ENCODE measurements at places on chromosomes 7 and 10. TPM values are rescaled to one million over a fixed set of nuclear protein-coding genes. Genes with fewer than 3 reads are reported as not detected.

GRCh38 chr10:116838143-116838725 lies 11.1 kb upstream of the ENO4 start:
- no peaks in the 10 kb centered on the region for H3K27me3 ChIP-seq
- no peak overlapping the region for H3K27ac ChIP-seq
- H3K4me1 ChIP-seq, result no peaks in the 10 kb centered on the region
- no peak for DNase-seq

- H3K27me3 ChIP-seq, result no peaks in the 10 kb centered on the region
- no peak overlapping the region for H3K4me3 ChIP-seq
- H3K36me3 ChIP-seq, result no peaks in the 10 kb centered on the region
- H3K27ac ChIP-seq, result no peak overlapping the region
- H3K4me1 ChIP-seq, result no peaks in the 10 kb centered on the region
Observed at GRCh38 chr7:83976302-83976701, 218.3 kb downstream of the SEMA3A start.

GRCh38 chr7:39458061-39458745 lies 108.0 kb upstream of the YAE1 start:
- H3K4me3 ChIP-seq, result peak overlapping the region; percentile 47
- H3K4me1 ChIP-seq, result no peaks in the 10 kb centered on the region
- no peaks in the 10 kb centered on the region for H3K27me3 ChIP-seq
- no peak overlapping the region for H3K27ac ChIP-seq

- peaks cover 8% of the 10 kb centered on the region for H3K4me1 ChIP-seq
- H3K27me3 ChIP-seq, result no peaks in the 10 kb centered on the region
Observed at GRCh38 chr7:155669717-155670505, 25.4 kb downstream of the RBM33 start.

- H3K27me3 ChIP-seq, result no peaks in the 10 kb centered on the region
- peaks cover 46% of the 10 kb centered on the region for H3K4me1 ChIP-seq
- no peaks in the 10 kb centered on the region for H3K36me3 ChIP-seq
- H3K27ac ChIP-seq, result peak overlapping the region; percentile 78
- no peak for DNase-seq
Observed at GRCh38 chr7:22860784-22861482, 38.3 kb upstream of the TOMM7 start.

DNA sequence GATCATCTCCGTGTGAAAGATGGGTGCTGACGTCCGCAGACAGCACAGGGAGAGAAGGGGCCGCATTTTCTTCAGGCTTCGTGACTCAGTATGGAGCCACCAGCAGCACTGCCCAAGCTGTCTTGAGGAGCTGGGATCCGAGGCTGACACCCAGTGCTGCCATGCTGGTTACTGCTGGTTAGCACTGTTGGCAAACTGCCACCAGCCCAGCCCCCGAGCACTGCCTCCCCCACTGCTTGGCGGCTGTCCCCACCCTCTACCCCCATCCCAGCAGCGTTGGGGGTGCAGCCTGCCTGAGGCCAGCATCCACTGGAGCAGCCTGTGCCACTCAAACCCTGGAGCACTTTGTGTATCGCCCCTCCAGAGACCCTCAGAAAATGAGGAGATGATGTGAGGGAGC lies 35.8 kb upstream of the EN2 start:
- DNase-seq, result no peak
- H3K4me3 ChIP-seq, result no peak overlapping the region
- H3K4me1 ChIP-seq, result no peaks in the 10 kb centered on the region
- H3K36me3 ChIP-seq, result no peaks in the 10 kb centered on the region
- no peaks in the 10 kb centered on the region for H3K27me3 ChIP-seq

The FFAR4 gene
- not detected for total RNA-seq

The CYP26C1 gene
- total RNA-seq, result 0.35 TPM

The GDF2 gene
- not detected for total RNA-seq

DNA sequence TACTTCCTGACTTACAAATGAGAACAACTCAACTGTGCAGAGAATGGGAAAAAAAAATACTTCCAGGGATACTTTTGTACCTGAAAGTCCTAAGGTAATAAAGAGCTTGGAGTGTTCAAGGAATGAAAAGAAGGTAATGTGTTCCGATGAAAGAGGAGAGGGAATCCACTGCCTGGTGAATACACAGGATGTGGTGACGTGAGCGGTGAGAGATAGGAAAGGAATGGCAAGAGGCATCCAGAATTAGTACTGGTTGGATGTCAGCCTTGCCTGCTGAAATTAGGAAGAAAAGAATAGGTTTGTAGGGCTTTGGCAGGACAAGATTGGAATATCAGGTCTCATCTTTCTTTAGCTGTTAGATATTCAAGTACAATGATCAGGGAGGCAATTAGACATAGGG lies 347.7 kb downstream of the POM121L12 start:
- no peaks in the 10 kb centered on the region for H3K4me1 ChIP-seq
- H3K4me3 ChIP-seq, result no peak overlapping the region
- no peak for DNase-seq

The VAX1 gene
- total RNA-seq, result not detected

The FAM25C gene
- not detected for total RNA-seq

The TMEM236 gene
- total RNA-seq, result 1.1 TPM

The NYAP1 gene
- 0.95 TPM for total RNA-seq

The PRKG1 gene
- 381 TPM for total RNA-seq

- peaks cover 8% of the 10 kb centered on the region for H3K4me1 ChIP-seq
- DNase-seq, result no peak
- no peaks in the 10 kb centered on the region for H3K36me3 ChIP-seq
- H3K27ac ChIP-seq, result no peak overlapping the region
- H3K4me3 ChIP-seq, result no peak overlapping the region
Observed at GRCh38 chr7:116968631-116969030, 15.3 kb downstream of the ST7 start.

DNA sequence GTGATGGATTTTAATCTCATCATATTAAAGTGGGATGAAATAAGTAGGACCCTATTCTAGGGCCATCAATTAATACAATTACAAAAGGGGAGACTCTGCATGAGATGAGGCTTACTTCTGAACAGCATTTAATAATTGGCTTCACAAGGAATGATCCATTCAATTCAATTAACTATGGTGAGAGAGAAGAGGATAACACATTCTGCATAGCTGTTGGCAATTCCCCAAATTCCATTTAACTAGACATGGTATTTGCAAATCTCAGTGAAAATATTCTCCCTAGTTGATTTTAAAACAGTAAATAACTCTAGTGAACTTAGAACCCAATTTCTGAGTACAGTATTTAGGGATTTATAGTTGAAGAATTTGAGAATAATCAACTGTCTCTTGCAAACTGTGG lies 145.3 kb downstream of the NOC3L start:
- peaks cover 30% of the 10 kb centered on the region for H3K4me1 ChIP-seq
- no peak overlapping the region for H3K4me3 ChIP-seq
- H3K27ac ChIP-seq, result no peak overlapping the region
- no peaks in the 10 kb centered on the region for H3K27me3 ChIP-seq

DNA sequence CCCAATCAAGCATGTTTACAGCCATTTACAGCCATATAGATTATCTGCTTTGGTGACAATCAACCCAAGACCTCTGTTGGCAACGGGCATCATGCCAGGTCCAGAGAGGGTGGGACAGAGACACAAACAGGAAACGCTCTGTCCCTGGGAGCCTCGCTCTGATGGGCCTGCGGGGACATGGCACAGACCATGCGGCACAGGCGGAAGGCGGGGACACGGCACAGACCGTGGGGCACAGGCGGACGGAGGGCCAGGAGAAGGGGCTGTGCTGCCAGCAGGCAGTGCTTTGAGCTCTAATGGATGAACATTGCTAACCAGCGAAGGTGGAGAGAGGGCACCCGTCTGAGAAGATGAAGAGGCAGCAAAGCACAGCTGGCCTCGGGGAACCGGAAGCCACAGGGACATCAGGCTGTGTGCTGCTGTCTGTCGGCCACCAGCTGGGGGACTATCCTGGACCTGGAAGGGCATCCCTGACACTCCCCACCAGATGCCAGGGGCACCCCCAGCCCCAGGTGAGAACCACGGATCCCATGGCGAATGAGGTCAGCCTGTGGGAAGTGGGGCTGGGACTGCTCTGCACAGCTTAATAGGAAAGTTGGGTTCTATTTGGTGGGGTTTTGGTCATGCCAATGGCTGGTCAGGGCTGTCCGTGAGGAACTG lies 61.0 kb downstream of the DIP2C start:
- H3K36me3 ChIP-seq, result no peaks in the 10 kb centered on the region
- H3K27me3 ChIP-seq, result no peaks in the 10 kb centered on the region
- no peak overlapping the region for H3K4me3 ChIP-seq
- H3K4me1 ChIP-seq, result peaks cover 31% of the 10 kb centered on the region
- H3K27ac ChIP-seq, result no peak overlapping the region

The FGF8 gene
- total RNA-seq, result not detected

DNA sequence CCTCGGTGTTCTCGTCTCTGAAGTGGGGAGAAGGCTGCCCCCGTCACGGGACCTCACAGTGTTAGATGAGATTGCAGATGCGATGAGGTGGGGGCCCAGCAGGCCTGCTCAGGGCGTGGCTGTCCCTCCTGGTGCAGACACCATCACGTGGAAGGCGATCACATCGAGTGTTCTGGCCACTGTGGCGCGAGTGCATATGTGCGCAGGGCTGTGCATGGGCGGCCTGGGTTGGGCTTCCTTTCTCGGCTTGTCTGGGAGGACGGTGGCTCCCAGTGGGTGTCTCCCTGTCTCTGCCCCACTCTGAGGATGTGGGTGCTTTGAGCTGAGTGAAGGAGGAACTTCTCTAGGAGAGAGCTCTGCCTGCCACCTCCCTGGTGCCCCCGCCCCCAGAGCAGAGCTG lies 83.1 kb downstream of the LHPP start:
- H3K27ac ChIP-seq, result no peak overlapping the region
- H3K36me3 ChIP-seq, result no peaks in the 10 kb centered on the region
- no peak for DNase-seq
- H3K27me3 ChIP-seq, result no peaks in the 10 kb centered on the region

The TASOR2 gene
- total RNA-seq, result 123 TPM

DNA sequence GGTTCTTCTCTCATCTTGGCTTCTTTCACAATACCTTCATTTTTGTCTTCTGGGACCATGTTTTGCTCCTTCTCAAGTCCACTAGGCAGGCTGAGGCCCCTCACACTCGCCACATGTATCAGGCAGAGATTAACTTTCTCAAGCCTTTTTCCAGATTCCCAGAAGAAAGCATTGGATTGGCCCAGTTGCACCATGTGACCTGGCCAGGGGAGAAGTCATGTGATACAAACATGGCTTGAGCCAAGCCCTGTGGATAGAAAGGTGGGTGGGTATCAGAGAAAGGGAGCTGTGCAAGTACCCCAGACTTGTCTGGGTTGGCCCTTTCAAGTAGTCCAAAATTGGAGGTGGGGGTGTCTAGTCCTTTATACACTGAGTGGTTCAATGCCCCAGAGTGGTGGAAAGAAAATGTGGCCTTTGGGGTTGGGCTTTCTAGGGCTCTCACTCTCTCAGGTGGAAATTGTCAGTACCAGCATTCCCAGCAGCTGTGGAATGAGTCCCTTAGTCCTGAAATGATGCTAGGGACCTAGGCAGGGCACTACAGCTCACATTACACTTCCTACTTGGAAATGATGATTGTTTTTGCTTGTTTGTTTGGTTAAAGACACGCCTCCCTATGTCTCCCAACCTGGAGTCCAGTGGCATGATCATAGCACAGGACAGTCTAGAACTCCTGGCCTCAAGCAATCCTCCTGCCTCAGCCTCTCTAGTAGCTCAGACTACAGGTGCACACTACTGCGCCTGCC lies 36.9 kb upstream of the C10orf67 start:
- no peak overlapping the region for H3K27ac ChIP-seq
- no peak for DNase-seq
- H3K27me3 ChIP-seq, result no peaks in the 10 kb centered on the region
- H3K4me3 ChIP-seq, result no peak overlapping the region
- no peaks in the 10 kb centered on the region for H3K36me3 ChIP-seq
- H3K4me1 ChIP-seq, result no peaks in the 10 kb centered on the region

The OPN1SW gene
- not detected for total RNA-seq

DNA sequence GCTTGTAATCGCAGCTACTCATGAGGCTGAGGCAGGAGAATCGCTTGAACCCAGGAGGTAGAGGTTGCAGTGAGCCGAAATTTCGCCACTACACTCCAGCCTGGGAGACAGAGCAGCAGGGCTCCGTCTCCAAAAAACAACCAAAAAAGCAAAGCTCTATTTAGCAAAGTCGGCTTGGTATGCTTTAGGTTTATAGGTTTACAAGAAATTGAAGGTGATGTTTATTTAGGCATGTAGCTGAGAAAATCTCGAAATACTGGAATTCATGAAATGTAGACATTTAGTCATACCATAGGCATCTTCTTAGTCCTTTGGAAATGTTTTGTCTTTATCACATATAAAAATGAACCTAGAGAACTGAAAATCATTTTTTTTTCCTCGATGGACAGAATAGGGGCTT lies 453.8 kb upstream of the ANKRD30A start:
- peaks cover 3% of the 10 kb centered on the region for H3K4me1 ChIP-seq
- DNase-seq, result no peak
- no peaks in the 10 kb centered on the region for H3K36me3 ChIP-seq

DNA sequence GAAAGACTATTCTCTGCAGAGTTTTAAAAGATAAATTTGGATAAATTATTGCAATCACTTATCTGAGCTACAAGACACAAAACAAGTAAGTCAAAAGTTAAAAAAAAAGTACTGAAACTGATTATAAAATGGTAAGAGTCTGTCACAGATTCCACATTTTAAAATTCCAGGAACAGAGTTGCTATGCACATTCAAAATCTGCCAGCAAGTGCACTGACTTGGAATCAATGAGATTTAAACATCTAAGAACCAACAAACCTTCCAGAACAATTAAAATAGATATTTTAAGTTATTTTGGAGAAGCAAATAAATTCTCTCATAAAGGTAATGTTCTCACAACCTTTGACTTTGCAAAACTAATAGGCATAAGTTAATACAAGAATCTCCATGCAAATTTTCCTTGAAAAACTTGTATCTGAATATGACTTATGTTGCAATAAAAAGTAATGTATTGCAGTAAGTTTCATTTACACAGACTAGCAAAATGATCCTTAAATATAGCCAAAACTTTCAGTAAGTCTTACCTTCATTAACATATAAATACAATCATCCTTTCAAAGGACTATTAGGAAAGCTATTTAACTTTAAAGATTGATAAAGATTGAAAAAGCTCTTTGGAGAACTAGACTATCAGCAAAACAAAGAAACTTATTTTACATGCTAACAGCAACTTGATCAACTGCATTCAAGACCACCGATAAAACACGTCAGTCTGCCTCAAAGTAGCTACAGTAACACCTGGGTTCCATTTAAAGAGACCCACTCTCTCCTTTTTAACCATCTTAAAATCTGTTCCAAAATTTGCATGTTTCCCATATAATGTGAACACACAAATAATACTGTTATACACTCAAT lies 4.4 kb downstream of the ETV1 start:
- peaks cover 17% of the 10 kb centered on the region for H3K4me1 ChIP-seq
- no peaks in the 10 kb centered on the region for H3K36me3 ChIP-seq
- H3K27me3 ChIP-seq, result no peaks in the 10 kb centered on the region
- H3K27ac ChIP-seq, result no peak overlapping the region

GRCh38 chr7:158329014-158329610 lies 258.5 kb downstream of the PTPRN2 start:
- H3K27ac ChIP-seq, result no peak overlapping the region
- H3K4me3 ChIP-seq, result no peak overlapping the region
- no peaks in the 10 kb centered on the region for H3K4me1 ChIP-seq

DNA sequence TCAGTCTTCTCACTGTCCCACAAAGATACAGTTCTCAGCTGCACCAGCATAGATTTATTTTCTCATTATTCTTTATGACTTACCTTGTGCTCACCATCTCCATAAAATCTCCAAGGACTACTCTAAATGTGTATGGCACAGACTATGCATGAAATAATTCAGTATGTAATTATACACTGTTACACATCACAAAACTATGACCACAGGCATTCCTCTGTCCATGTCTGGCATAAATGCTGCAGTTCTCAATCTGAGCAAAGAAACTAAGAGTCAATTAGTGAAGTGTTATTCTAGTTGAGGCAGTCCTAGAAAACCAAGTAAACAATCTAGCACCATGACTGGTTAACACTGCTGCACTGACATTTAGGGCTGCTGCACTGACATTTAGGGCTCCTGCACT lies 2.7 kb downstream of the CYCS start:
- peaks cover 7% of the 10 kb centered on the region for H3K36me3 ChIP-seq
- no peak for DNase-seq
- H3K4me1 ChIP-seq, result peaks cover 7% of the 10 kb centered on the region
- H3K4me3 ChIP-seq, result no peak overlapping the region
- H3K27me3 ChIP-seq, result no peaks in the 10 kb centered on the region

The POLR3A gene
- total RNA-seq, result 19.3 TPM
